ENCODE measurements at places on chromosomes 11 and 22. TPM values are rescaled to one million over a fixed set of nuclear protein-coding genes. Genes with fewer than 3 reads are reported as not detected.

DNA sequence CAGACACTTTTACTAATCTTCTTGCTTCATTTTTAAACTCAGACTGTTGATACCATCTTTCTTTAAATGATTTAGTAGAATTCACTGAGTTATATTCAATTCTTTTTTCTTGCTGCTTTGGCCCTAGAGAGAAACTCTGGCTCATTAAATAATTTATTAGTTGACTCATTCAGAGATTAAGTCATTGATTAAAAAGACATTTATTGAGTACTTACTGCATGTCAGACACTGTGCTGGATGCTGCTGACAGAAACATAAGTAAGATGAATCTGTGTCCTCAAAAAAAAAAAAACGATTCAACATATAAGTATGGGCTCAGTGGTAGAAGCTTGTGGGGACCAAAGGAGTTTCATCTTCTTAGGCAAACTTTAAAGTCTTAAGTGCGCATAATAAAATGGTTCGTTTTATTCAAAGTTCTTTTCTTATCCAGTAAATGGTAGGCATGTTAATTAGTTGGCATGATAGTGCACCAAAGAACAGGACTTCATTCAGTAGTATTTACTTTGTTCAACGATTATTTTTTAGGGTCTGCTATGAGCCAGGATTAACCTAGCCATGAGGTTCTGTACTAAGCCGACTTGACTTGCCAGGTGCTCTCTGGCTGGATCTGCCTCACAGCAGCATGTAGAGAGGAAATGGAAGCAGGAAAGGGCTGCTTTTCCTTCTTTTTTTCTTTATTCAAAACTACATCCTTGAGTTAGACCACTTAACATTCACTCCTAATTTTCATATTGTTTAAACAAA is 281.0 kb upstream of the CTSC start:
- DNase-seq: no peak

- DNase-seq: no peak
Measured at GRCh38 chr11:60563553-60564235, 48.5 kb downstream of the MS4A13 start.

Gene CD3D
- 4.4 TPM for total RNA-seq

Gene DERL3
- total RNA-seq: not detected

GRCh38 chr11:1130276-1131032 is 27.3 kb upstream of the MUC5AC start:
- DNase-seq: no peak

DNA sequence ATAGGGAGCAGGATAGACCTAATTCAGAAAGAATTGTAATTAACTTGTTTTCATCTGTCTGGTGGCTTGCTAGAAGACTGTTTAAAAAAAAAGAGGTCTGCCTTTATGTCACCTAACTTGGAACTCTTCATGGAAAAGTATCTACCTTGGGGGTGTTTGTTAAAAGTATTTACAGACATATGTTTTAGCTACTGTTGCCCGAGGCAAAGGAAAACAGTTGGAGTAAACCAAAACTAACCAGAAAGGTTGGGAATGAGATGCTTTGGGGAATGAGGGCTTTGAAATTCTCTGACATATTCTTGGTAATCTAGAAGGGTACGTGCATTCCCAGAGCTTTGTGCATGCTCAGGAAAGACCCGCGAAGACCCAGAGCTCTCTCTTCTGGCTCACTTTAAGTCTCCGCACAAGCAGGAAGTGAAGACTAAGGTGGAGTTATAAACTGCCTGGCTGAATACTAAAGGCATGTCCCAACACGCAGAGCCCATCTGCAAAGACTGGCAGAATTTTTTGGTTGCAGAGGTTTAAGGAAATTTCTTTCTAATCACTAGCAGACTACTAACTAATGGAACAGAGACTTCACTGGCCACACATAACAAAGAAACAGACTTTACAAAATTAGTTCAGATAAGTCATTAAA is 33.2 kb downstream of the HIKESHI start:
- DNase-seq: no peak

- DNase-seq: no peak
Measured at GRCh38 chr11:27118949-27119348, 78.3 kb downstream of the BBOX1 start.

- no peak for DNase-seq
Measured at GRCh38 chr11:27468209-27468994, 4.2 kb downstream of the LGR4 start.

DNA sequence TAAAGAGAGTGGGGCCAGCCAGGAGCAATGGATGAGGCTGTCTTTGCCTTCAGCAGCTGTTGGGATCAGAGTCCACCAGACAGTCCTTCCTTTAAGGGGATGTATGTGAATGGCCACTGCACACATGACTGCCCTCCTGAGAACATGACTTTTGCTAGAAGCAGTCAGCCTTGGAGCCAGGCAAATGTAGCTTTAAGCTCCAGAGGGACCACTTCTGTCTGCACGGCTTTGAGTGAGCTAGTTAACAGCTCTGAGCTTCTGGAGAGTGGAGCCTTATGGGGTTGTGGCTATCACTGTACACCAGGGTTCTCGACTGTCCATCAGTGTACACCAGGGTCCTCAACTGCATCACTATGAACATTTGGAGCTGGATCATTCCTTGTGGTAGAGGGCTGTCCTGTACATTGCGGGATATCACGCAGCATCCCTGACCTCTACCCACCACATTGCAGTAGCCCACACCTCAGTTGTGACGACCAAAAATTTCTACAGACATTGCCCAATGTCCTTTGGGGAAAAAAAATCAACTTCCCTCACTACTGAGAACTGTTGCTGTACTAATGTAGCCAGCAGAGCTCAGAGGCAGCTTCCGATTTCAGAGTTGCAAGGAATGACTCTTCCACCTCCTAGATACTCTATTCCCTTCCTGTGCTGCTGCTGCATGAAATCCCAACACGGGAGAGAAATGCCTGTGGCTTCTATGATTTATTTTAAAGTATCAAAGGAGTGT is 169.4 kb downstream of the MYO18B start:
- no peak for DNase-seq

GRCh38 chr11:75241036-75241905 is 697 bp downstream of the TPBGL start:
- DNase-seq: peak; percentile 68

Gene DDX25
- 9.5 TPM for total RNA-seq

- DNase-seq: peak; percentile 75
Measured at GRCh38 chr11:35943713-35944502, at the start of gene LDLRAD3. Gene LDLRAD3, plus strand, starts transcription at chr11:35944062. Its CDS starts 37 bp downstream, at chr11:35944099.

Gene PLAAT5
- total RNA-seq: not detected

DNA sequence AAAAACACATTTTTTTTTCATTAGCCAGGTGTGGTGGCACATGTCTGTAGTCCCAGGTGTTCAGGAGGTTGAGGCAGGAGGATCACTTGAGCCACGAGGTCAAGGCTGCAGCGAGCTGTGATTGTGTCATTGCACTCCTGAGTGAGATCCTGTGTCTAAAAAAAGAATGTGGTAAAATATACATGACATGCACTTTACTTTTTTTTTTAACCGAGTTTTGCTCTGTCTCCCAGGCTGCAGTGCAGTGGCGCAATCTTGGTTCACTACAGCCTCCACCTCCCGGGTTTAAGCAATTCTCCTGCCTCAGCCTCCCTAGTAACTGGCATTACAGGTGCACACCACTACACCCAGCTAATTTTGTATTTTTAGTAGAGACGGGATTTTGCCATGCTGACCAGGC is 22.5 kb upstream of the CLDN5 start:
- DNase-seq: no peak

Gene ENTHD1
- 5.1 TPM for total RNA-seq

DNA sequence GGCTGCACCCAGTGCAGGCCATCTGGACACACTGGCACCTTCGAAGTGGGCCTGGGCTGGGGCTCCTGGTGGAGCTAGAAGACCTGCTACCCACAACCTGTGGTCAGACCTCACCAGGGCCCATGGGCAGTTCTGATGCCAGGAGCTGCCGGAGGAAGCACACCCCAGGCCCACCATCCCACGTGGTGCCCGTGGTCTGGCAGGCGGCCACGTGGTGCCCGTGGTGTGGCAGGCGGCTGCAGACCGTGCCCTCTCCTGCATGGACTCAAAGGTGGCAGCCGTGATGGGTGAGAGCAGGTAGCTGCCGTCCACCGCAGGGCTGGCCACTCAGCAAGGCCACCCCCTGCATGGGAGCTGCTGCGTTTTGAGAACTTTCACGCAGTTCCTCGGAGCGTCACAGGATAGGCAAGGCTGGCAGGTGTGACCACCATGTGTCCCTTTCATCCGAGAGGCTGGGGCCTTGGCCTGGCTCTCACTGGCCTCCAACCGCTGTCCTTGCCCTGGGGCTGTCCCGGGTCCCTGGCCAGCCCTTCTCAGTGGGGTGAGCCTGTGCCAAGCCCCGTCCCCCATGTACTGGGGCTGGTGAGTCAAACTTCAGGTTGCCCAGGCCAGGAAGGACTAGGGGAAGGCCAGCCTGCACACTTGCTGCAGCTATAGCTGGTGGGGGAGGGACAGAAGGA is 3.9 kb upstream of the IL17REL start:
- DNase-seq: no peak

Gene SCN4B
- 5.6 TPM for total RNA-seq

DNA sequence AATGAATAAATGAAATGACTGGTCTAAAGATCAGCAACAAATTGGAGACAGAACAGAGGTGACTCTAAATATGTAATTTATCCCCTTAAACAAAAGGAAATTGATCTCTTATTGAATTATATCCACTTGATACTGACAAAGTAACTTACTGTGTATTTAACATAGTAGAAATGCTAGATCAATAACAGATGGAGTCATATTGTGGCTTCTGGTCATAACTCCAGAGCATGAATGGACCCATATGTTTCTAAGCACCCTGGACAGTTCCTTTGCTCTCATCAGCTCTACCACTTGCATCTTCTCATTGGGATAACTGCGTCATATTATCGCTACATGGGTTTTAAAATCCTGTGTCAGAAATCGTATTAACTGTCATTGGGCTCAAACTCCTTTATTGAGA is 222.3 kb downstream of the ETS1 start:
- DNase-seq: no peak

Gene KRTAP5-2
- not detected for total RNA-seq

DNA sequence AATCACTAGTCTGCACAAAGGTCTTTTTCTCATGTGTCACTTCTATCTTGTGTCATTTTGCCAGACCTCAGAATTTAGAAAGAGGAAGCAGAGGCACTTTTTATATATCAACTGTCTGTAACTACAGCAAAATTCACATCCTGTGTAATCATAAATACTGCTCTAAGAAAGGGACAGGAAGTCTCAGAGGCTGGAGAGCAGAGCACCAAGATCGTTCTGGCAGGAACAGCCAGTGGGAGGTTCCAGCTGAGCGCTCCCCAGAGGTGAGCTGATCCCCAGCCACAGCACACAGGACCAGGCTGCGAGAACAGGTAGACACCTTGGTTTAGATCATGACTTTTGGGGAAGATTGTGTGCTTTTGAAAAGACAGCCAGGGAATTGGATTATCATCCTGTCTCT is at the start of gene MS4A7:
TSS of gene MS4A7 (plus strand) at position 179 of the 400 bp plus-strand sequence. CDS start 4,610 bp downstream, outside the sequence.
- DNase-seq: no peak

DNA sequence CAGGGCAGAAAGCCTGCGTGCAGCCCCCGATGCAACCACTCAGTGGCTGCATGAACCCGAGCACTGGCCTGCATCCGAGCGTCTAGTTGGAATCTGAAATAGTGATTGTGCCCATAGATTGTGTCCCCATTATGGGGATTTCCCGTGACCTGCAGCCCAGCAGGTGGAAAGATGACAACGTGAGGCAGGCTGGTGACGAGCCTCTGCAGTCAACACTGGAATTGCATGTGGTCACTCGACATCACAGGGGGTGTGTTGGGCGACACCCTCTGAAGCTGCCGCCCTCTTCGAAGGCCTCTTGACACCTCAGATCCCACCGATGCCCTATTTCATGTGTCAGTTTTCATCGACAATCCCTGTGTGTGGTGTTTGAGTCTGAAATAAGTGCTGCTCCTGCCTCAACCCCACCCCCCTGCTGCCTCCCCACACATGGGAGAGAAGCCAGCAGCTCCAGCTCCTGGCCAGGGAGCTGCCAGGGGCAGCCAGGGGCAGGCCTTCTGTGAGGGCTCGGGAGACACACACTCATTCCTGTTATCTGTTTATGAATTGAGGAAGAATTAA is 172.0 kb upstream of the B3GAT1 start:
- no peak for DNase-seq

GRCh38 chr11:464316-464715 is 14.2 kb downstream of the PTDSS2 start:
- DNase-seq: no peak

Gene SOX6
- 3.1 TPM for total RNA-seq

DNA sequence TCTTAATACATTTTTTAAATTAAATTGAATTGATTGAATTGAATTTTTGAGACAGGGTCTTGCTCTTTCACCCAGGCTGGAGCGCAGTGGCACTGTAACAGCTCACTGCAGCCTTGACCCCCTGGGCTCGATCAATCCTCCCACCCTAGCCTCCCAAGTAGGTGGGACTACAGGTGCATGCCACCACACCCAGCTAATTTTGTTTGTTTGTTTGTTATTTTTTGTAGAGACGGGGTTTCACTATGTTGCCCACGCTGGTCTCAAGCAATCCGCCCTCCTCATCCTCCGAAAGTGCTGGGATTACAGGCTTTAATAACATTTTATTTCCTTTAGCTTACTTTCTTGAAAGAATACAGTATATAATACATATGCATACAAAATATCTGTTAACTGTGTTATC is 226.9 kb downstream of the BUD13 start:
- no peak for DNase-seq

DNA sequence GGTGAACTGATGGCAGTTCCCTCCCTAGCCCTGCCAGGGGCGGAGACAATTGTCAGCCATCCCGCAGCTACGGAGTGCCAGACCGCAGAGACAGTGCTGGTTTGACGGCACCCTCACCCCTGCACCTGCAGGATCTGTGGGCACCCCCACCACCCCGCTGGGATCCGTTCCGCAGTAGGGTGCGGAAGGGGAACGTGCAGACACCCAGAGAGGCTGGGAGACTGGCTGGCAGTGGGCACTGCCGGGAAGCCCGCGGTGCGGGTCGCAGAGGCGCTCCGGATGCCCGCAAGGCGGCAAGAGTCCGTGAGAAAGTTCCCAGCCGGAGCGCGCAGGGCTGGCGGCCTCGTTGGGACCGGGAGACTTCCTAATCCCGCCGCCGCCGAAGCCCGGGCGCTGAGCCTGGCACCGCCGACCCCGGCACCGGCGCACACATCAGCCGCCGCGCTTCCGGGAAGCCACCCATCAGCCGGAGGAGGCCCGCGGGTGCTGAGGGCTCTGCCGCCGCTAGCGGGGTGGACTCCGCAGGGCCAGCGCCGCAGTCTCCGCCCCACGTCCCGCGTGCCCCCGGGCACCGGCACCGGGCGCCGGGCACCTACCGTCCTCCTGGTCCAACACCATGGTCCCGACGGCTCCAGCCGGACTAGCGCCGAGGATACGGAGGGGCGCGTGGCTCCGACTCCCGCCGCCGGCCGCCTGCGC is 4.3 kb upstream of the LMO1 start:
- no peak for DNase-seq

All from prostate gland (tissue), 2 donors.